ENCODE measurements at places on chromosomes 16 and 17.

DNA sequence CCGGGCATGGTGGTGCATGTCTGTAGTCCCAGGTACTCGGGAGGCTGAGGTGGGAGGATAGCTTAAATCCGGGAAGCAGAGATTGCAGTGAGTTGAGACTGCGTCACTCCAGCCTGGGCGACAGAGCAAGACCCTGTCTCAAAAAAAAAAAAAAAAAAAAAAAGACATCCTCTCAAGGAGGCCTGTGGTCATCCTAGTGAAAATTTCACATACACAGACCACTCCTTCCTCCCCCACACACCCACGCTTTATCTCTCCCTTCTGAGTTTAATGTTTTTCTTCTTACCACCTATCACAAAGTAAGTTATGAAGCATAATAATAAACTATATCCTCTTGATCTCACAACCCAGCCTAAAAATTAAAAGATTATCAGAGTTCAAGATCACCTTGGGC, 1.3 kb upstream of the NOL11 start:
- DNase-seq, result no peak

DNA sequence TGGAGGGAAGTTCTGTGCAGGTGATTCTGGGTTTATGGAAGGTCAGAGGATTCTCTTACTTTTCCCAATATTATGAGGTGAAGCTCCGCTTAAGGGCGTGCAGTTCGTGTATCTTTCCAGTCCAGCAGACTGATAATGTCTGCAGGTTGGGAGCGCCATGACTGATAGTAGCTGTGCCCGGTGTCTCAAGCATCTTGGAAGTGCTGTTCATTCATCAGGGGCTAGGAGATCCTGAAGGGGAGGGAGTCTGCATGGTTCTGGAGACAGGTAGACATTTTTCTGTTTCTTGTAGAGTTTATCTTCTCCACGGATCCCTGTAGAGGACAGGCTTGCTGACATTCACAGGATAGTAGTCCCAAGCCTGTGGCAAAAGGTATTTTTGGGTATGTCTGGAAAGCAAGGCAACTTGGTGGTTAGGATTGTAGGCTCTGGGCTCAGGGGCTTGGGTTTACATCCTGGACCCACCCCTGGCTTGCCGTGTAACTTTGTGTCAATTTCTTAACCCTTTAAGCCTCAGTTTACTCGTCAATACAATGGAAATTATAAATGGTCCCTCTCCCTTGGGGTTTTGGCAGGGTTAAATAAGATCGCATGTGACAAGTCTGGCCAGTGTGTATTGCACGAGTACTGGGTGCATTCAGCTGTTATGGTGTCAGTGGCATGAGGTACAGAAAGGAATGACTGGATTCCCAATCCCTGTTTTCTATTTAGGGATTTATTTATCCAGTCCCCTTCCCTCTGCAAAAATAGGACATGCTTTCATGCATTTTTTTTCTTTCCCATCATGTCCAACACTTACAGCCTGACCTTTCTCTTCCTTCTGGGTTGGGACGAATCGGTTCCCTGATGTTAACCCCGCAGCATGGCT, 8.2 kb downstream of the HLF start:
- no peak for DNase-seq

- DNase-seq, result no peak
Measured at GRCh38 chr16:46991729-46992704, 18.5 kb upstream of the DNAJA2 start.

DNA sequence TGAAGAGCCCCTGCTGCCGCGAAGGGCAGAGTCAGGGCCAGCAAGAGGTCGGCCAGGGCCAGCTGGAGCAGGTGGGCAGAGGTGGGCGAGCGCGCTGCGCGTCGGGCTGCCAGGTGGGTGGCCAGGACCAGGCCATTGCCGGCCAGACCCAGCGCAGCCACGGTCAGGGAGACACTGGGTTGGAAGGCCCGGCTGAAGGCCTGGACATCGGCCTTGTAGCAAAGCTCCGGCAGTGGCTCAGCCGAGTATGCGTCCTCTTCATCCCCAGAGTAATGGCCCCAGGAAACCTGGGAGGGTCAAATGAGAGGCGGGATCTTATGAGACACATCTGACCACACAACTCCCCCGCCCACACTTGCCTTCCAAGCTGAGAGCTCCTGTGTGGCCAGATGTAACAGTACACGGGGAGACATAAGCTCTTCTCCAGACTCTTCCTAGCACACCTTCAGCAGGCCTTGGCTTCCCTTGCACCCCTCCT, 1.3 kb downstream of the CCR10 start:
- no peak for DNase-seq

- DNase-seq, result no peak
Measured at GRCh38 chr16:3671424-3671823, 16.9 kb downstream of the DNASE1 start.

GRCh38 chr16:47734987-47735594, 274.0 kb downstream of the PHKB start:
- no peak for DNase-seq

DNA sequence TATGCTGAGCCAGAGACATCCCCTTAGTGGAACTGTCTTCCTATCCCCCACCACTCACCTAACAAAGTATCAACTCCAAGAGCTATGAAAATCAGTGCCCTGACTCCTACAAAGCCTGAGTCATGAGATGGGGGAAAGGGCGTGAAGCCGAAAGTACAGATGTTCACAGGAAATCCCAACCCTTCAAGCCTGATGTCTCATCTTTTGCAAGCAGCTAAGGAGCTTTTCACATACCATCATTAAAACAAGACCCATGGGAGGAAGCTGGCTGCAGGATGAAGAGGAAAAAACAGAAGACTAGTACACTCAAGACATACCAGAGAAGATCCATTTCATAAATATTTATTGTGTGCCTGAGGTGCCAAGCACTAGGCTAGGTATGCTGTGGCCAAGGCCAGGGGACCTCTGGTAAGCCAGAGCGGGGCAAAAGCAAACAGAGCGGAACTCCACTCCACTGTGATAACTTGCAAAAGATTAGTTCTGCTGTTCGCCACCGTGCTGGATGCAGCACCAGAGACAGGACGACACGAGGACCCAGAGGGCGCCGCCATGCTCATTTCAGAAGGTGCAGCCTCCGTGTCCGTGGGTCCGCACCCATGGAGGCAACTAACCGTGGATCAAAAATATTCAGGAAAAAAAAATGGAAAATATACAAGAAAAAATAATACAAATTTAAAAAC, 4.5 kb upstream of the MNT start:
- DNase-seq, result no peak

DNA sequence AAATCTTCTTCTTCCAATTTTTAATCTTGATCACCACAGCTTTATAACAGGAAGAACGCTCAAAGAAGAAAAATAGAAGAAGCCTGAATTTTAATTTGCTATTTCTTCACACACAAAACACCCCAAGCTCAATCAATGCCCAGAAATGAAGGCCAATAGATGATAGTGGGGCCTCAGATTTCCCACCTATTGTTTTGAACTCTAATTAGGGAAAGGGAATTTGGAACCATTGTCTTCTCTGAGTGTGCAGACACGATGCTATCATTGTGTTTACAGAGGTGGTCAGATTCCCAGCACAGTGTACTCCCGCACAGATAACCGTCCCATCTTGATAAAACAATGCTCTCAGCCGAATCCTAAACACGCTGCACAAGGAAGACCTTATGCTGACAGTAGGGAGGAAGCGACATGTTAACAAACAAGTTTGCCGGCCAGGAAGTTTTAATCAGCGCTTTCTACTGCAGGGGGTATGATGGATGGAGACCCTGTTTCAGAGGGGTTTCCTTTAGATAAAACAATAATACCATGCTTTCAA, 684.7 kb downstream of the MAF start:
- DNase-seq, result no peak

DNA sequence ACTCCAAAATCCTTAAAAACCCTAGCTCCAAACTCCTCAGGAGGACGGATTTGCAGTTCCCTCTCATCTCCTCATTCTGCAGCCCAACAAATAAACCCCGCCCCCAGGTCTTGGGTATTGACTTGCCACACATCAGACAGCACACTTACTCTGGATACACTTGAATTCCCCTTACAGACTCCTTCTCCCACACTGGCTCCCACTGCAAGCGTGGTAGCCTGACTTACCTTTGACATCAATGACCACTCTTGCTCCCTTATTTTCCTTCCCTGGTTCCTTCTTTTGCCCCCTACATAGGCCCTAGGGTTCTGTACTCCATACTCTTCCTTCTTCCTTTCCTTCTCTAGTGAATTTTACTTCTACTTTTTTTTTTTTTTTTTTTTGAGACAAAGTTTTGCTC, 7.5 kb downstream of the RFFL start:
- no peak for DNase-seq

GRCh38 chr16:86325360-86325759, 185.0 kb upstream of the FOXF1 start:
- no peak for DNase-seq

GRCh38 chr16:27175888-27176287, 27.4 kb upstream of the KDM8 start:
- DNase-seq, result no peak

- no peak for DNase-seq
Measured at GRCh38 chr16:65697065-65697464, 575.2 kb upstream of the CDH11 start.

GRCh38 chr17:16287563-16288027, 65.7 kb downstream of the CENPV start:
- DNase-seq, result no peak

- DNase-seq, result no peak
Measured at GRCh38 chr17:59185997-59186396, 23.8 kb upstream of the SMG8 start.

DNA sequence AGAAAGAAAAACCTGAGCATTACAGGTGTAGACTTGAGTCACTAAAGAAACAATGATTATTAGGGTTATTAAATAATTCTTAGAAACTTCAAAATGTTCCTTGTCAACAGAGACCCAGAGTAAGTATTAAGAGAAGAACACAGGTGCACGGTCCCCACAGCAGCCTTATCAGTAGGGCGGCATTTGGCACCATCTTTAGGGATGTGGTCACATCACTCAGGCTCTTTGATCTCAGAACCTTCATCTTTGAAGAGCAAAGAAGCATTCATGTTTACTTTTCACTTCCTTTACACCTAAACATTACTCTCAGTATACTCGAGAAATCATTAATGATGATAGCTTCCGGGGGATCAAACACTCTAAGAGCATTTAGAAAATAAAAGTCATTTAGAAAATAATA, 928.7 kb downstream of the KCNJ2 start:
- DNase-seq, result no peak

DNA sequence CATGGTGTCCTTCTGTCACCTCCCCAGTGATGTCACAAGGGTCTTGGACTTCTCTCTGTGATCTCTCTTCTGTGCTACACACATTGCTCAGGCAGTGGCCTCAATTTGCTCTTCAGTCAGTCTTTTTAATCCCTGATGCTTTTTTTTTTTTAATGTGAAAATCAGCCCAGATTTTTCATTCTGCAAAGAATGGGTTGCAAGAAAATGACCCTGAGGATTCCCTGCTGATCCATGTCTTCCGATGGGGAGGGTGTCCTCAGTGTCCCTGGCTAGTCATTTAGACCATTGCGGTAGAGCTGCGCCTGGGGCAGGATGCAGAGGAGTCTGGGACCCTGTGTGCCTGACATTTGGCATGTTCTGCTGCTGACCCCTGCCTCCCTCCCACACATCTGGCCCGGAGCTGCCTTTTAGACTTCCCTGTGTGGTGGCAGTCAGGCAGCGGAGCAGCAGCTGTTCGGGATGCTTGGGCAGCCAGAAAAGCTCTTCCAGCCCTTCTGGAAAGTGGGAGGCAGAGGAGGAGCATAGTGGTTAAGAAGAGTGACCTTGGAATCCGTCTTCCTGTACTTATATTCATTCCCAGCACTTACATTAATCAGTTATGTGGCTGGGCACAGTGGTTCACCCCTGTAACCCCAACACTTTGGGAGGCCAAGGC, 12.3 kb downstream of the GPT2 start:
- peak; percentile 60 for DNase-seq

- no peak for DNase-seq
Measured at GRCh38 chr16:73725156-73725555, 571.5 kb upstream of the PSMD7 start.

DNA sequence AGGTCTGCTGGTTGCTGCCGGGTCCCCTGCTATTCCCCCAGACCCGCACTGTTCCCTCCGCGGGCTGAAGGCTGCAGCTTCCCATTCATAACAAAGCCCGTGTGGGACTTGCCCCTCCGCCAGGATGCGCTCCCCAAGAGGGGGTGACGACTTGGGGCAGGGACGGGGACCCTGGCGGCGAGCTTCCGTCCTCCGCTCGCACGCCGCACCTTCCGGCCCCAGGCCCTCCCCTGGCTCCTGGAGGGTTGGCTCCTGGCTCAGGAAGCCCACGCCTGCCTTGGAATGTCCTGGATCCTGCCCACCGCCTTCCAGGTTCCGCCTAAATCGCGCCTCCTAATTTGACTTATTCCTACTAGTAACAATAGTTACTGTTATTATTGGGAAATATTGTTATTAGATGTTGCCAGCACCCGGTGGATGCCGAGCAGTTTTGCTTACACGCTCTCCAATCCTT, 1.1 kb upstream of the TFAP4 start:
- peak; percentile 73 for DNase-seq

DNA sequence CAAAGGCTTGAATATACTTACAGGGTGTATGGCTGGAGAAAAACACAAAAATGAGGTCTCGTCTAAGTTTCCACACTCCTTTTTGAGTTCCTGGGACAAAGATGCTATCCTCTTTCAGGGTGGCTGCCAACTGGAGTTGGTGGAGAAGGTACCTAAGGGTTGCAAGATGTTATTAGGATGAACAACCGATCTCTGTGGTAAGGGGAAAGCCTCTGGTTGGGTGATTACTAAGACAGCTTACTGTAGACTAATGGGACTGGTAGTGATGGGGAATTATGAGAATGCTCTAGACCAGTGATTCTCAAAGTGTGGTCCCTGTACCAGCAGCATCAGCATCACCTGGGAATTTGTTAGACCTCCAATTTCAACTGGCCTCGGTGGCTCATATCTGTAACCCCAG, 6.0 kb downstream of the ADAT1 start:
- no peak for DNase-seq

- no peak for DNase-seq
Measured at GRCh38 chr16:6512512-6512911, 820.1 kb upstream of the RBFOX1 start.

DNA sequence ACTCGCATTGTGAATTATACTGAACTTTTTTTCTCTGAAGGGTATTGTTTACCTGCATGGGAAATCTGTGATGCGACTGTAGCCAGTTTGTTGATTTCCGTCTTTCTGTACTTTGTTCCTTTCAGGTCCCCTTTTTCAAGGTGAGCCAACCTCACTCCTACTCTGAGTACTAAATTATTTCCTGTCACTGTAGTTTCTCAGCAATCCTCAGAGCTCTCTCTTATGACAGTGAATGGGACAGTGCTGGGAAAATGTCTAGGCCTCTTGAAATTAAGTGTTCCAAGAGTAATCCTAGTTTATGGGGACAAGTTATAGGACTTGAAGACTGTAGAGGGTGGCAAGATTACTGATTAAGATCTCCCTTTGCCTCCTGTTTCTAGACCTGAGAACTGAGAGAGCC, 167.6 kb downstream of the CNTNAP4 start:
- DNase-seq, result no peak
